HuH-7 (cell line): ENCODE measurements at places on chromosomes 7 and 10.

DNA sequence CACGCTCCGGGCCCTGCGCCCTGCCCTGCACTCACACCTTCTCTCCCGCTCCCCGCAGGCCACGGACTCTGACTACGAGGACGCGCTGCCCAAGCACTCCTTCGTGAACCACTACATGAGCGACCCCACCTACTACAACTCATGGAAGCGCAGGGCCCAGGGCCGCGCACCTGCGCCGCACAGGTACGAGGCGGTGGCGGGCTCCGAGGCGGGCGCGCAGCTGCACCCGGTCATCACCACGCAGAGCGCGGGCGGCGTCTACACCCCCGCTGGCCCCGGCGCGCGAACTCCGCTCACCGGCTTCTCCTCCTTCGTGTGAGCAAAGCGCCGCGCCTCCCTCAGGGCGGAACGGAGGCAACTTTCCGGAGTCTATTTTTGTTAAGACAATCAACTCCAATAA is 417.0 kb upstream of the FOXK1 start:
- DNase-seq = no peak

DNA sequence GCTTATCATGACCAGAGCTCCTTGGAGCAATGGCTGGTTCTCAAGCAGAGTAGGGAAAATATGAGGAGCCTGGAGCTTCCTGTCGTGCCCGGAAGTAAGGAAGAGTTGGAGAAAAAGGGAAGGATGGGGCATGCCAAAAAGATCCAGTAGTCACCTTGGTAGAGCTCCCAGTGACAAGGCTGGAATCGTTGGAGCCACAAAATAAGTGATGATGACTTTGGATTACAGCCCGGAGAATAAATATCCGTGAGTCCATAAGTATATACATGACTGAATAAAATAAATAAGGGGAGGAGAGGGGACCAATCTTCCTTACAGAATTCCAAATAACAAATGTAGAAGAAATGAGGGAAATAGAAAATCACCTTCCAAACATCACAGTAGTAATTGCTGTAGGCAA is 29.3 kb downstream of the LMTK2 start:
- no peak for DNase-seq

- DNase-seq = no peak
Measured at GRCh38 chr7:33705333-33705833, 200.0 kb upstream of the BMPER start.

DNA sequence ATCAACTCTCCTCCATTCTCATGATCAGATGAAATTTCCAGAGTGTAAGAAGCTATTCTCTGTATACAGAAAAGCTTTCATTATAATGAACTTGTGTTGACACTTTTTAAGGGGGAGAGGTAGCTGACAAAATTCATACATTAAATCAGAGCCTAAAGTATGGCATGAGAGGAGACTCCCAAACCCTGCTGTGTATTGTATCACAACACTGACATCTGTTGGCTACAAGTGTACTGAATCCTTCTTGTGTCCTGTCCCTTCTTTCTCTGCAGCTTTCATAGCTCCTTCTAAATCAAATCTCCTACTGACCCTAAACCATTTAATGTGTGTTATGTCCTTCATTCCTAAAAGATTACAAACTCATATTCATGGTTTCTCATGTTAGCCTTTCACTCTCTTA is 70.9 kb downstream of the GCC1 start:
- peak; percentile 13 for DNase-seq

GRCh38 chr7:115478426-115478825 is 552.1 kb downstream of the TFEC start:
- DNase-seq = no peak

DNA sequence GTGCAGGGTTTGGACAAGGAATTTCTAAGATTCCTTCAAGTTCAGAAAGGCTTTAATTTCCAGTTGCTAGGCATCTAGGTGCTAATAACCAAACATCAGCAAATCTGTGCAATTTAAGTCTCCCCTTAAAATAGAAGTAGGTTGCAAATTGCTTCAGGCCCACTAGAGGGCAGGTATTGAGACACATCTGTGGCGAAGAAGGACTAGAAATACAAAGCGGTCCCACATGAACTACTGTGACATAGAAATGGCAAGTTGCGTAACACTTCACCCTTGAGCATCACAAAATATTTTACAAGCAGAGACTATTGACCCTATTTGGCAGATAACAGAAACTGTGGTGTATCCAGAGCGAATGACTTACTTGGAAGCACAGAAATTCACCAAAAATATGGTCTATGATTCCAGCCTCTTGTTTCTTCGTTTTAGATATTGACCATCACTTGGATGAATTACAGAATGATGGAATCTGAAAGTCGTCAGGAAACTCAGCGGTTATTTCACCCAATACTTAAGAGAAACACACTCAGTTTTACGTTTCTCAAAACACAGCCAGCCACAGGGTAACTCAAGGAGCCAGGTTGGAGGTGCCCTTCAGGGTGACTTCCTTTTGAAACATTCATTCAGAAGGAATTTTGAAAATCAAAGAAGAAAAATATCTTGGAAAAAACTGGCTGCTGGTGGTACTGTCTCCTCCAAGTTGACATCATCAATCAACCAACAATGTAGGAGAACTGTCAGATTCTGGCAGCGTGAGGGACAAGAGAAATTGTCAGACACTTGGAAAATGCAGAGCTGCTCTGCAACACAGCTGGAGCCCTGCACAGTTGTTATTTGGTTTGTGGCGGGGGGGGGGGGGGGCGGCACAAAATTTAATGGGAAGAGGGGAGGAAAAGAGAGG is 256.3 kb upstream of the MINDY3 start:
- DNase-seq = peak; percentile 38

- peak; percentile 44 for DNase-seq
Measured at GRCh38 chr10:59362144-59362958, at the start of gene FAM13C. TSS of gene FAM13C (minus strand) at chr10:59362549. CDS start at chr10:59362460, 89 bp downstream.

GRCh38 chr7:31734456-31734855 is 47.4 kb downstream of the PPP1R17 start:
- no peak for DNase-seq

DNA sequence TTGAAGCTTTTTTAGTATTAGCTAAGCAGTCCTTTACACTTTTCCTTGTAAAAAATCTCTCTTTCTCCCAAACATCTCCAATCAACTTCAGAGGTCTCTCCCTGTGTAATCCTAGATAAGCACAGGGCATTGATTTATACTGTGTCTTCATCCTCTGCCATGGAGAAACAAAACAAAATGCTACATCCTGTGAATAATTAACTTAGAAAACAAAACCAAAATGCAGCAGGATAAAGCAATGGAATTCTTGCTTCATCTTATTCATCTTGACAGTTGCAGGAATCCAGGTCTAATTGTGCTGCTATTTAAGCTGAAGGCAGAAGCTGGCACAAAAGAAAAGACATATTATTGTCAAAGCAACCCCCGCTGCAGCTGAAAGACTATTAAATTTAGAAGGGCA is 641.5 kb upstream of the SORCS1 start:
- no peak for DNase-seq
